ENCODE measurements at places on chromosomes 5 and 9. TPM values are rescaled to one million over a fixed set of nuclear protein-coding genes. Genes with fewer than 3 reads are reported as not detected.

Gene SLC6A19
- polyA plus RNA-seq: not detected

Gene PRRX2
- not detected for polyA plus RNA-seq

Gene TMEM174
- polyA plus RNA-seq: not detected

Gene CTNND2
- not detected for polyA plus RNA-seq

Gene TSSK1B
- not detected for polyA plus RNA-seq

Gene FOXD4L5
- not detected for polyA plus RNA-seq

Gene PLK2
- polyA plus RNA-seq: 17.0 TPM

Gene ESM1
- polyA plus RNA-seq: not detected

Gene ICE1
- 2.8 TPM for polyA plus RNA-seq

Gene ARSI
- not detected for polyA plus RNA-seq

Gene TNC
- polyA plus RNA-seq: 0.02 TPM

Gene SH3RF2
- polyA plus RNA-seq: not detected

Gene ANKRD31
- polyA plus RNA-seq: 0.05 TPM

Gene WNT8A
- not detected for polyA plus RNA-seq

Gene TAF11L5
- polyA plus RNA-seq: not detected

Gene PLCXD3
- polyA plus RNA-seq: not detected

Gene BARX1
- not detected for polyA plus RNA-seq

Gene LHX6
- not detected for polyA plus RNA-seq

Gene DCTN3
- 174 TPM for polyA plus RNA-seq

Gene PCDHGA9
- not detected for polyA plus RNA-seq

Gene OR1Q1
- not detected for polyA plus RNA-seq

Gene TMC1
- 0.40 TPM for polyA plus RNA-seq

Gene HAVCR2
- 33.1 TPM for polyA plus RNA-seq

All from CD14-positive monocyte (primary cell).